CD4-positive, alpha-beta T cell treated with Interleukin-1 beta for 1 hour (primary cell): ENCODE measurements at places on chromosomes 6 and 20.

- DNase-seq: no peak
Observed at GRCh38 chr6:5860849-5861248, 145.9 kb downstream of the NRN1 start.

GRCh38 chr6:81145506-81145905 lies 607.0 kb downstream of the TENT5A start:
- no peak for DNase-seq

DNA sequence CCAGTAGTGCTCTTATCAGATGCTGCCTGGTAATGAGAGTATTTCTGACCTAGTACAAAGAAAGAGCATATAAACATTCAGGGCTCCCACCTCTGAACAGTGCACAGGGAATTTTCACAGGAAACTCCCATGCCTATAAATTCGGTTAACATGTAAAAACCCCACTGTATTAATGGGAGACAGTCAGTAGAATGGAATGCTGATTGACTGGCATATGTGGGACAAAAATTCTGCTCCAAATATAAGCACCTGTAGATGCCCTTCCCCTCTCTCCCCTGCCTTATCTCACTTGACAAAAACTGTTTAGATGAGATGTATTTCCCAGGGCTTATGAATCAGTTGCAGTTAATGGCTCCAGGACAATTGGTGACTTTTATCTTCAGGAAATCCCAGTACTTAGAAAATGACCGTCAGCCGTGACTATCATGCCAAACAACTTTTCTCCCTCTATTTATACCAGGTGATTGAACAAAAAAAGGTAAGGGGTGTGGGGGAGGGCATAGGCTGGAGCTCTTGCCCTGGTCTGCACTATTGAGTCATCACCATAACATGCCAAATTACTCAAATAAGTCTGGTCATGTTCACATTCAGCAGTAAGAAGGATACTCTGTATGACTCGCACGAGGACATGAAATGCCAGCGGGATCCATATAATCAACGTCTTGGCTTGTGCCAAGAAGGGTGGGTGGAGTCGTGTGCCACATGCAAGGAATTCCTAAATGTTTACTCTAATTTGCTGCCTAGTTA lies 176.4 kb upstream of the BMP2 start:
- DNase-seq: no peak

GRCh38 chr20:35845561-35845960 lies 73.7 kb downstream of the PHF20 start:
- no peak for DNase-seq
